ENCODE measurements at places on chromosomes 3 and 15.

- no peak for DNase-seq
Observed at GRCh38 chr3:17176757-17177156, 292.0 kb downstream of the PLCL2 start.

DNA sequence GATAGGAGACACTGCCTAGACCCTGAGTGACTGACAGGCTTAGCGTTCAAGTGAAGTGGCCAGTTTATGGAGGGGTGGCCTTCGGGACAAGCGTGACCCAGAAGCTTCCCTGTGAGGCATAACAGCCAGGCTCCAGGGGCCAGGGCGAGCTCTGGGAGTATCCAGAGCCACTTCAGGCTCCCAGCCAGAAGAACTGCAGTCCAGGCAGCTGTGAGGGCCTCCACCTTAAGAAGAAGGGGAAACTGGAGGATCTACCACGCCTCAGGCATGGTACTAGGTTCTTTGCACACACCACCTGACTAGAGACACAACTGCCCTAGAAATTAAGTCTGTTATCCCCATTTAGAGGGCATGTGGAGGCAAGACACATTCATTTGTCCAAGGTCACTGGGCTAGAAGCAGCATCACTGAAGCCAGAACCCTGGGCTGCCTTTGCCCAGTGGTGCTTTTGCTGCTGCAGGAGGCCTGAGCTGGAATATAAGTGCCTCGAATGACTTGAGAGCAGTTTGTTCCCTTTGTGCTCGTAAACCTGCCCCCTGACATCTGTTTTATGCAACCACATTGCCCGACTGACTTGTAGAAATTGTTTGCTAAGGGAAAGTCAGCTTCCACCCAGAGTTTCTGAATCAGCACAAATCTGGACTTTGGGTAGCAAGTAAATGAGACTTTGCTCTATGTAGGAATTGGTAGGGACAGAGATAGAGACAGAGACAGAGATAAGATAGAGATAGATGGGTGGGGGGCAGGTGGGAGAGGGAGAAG lies 23.3 kb downstream of the RASGRF1 start:
- no peak for DNase-seq

GRCh38 chr3:137071104-137071503 lies 113.3 kb downstream of the IL20RB start:
- DNase-seq, result no peak

GRCh38 chr3:186814100-186814499 lies 7.8 kb upstream of the RFC4 start:
- DNase-seq, result no peak

GRCh38 chr3:22887664-22888291 lies 315.3 kb upstream of the UBE2E2 start:
- no peak for DNase-seq
